ENCODE measurements at places on chromosomes 13 and 19. TPM values are rescaled to one million over a fixed set of nuclear protein-coding genes. Genes with fewer than 3 reads are reported as not detected.
A peak's percentile ranks its signal among the peaks of the same experiment; 100 is the strongest.

Gene APOE
- total RNA-seq, result 184 TPM

Gene PRR22
- total RNA-seq, result 0.66 TPM

Gene LYPD5
- 0.63 TPM for total RNA-seq

Gene FBXO27
- 4.8 TPM for total RNA-seq

GRCh38 chr13:101292711-101293110 lies 123.6 kb downstream of the NALCN start:
- DNase-seq, result no peak
- no peaks in the 10 kb centered on the region for H3K36me3 ChIP-seq
- no peak overlapping the region for H3K4me3 ChIP-seq
- no peaks in the 10 kb centered on the region for H3K4me1 ChIP-seq
- H3K27me3 ChIP-seq, result no peaks in the 10 kb centered on the region

- DNase-seq, result no peak
- H3K4me3 ChIP-seq, result no peak overlapping the region
- H3K27me3 ChIP-seq, result no peaks in the 10 kb centered on the region
- no peaks in the 10 kb centered on the region for H3K4me1 ChIP-seq
- peaks cover 11% of the 10 kb centered on the region for H3K36me3 ChIP-seq
Observed at GRCh38 chr13:113275387-113275786, 21.7 kb upstream of the LAMP1 start.

- no peaks in the 10 kb centered on the region for H3K27me3 ChIP-seq
- no peak for DNase-seq
- no peaks in the 10 kb centered on the region for H3K36me3 ChIP-seq
- no peaks in the 10 kb centered on the region for H3K4me1 ChIP-seq
- H3K27ac ChIP-seq, result no peak overlapping the region
Observed at GRCh38 chr19:44588771-44589112, 24.6 kb upstream of the IGSF23 start.

- no peak for DNase-seq
- H3K27ac ChIP-seq, result peak overlapping the region; percentile 40
- no peaks in the 10 kb centered on the region for H3K27me3 ChIP-seq
- H3K4me3 ChIP-seq, result no peak overlapping the region
Observed at GRCh38 chr13:113545455-113545930, 39.1 kb upstream of the TFDP1 start.

DNA sequence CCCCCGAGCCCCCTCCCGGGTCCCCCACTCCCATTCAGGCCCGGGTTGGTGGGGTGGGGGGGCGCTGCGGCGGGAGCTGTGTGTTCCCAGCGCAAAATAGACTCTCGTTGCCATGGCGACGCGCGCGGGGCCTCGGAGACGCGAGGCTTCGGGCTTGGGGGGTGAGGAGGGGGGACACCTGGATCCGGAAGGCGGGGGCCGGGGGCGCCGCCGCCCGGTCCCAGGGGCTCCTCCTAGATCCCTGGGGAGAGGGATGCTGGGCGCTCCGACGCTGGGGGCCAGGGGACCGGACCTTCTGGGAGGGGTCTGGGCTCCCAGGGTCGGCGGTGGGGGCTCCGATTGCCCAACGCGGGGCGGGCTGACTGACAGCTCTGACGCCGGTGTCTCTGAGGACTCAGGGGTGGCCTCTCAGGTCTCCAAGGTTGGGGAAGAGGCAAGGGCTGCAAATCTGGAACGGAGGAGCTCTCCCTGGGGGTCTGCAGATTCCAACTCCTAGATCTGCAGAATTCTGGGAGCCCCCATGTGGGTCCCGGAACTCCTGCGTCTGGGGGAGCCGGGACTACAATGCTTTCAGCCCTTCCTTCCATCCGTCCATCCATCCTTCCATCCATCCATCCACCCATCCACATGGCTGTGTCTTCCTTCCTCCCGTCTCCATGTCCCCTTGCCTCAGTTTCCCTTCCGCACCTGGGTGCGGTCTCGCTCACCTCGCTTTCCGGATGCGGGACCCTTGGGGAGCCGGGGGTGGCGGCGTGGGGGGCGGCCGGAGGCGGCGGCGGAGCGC lies 9.1 kb upstream of the SHISA7 start:
- peaks cover 35% of the 10 kb centered on the region for H3K27me3 ChIP-seq
- DNase-seq, result no peak
- peaks cover 13% of the 10 kb centered on the region for H3K4me1 ChIP-seq
- peak overlapping the region; percentile 38 for H3K4me3 ChIP-seq

GRCh38 chr13:95801825-95802224 lies 124.9 kb downstream of the DNAJC3 start:
- H3K36me3 ChIP-seq, result no peaks in the 10 kb centered on the region
- no peaks in the 10 kb centered on the region for H3K27me3 ChIP-seq
- no peak for DNase-seq
- H3K27ac ChIP-seq, result no peak overlapping the region
- H3K4me1 ChIP-seq, result no peaks in the 10 kb centered on the region

- H3K27ac ChIP-seq, result no peak overlapping the region
- H3K27me3 ChIP-seq, result no peaks in the 10 kb centered on the region
- no peak overlapping the region for H3K4me3 ChIP-seq
Observed at GRCh38 chr13:76009267-76009890, 373.2 kb downstream of the LMO7 start.

DNA sequence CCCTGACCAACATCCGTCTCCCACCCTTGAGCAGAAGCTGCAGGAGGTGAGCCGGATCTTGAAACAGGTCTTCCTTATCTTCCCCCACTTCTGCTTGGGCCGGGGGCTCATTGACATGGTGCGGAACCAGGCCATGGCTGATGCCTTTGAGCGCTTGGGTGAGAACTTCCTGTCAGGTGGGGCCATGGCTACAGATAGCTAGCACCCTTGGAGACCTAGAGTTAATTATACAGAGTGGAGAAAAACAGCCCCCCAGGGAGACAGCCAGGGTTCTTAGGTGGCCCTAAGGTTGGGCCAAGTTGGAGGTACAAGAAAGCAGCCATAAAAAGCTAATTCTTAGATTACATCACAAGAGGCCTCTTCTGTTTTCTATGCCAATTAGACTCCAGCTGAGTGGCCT lies 8.9 kb upstream of the ARHGAP45 start:
- H3K4me3 ChIP-seq, result no peak overlapping the region
- DNase-seq, result no peak
- H3K27ac ChIP-seq, result no peak overlapping the region
- H3K36me3 ChIP-seq, result peaks cover 52% of the 10 kb centered on the region

GRCh38 chr19:15769586-15769985 lies 17.9 kb upstream of the OR10H5 start:
- peaks cover 51% of the 10 kb centered on the region for H3K36me3 ChIP-seq
- no peaks in the 10 kb centered on the region for H3K27me3 ChIP-seq
- H3K4me1 ChIP-seq, result no peaks in the 10 kb centered on the region
- DNase-seq, result no peak

DNA sequence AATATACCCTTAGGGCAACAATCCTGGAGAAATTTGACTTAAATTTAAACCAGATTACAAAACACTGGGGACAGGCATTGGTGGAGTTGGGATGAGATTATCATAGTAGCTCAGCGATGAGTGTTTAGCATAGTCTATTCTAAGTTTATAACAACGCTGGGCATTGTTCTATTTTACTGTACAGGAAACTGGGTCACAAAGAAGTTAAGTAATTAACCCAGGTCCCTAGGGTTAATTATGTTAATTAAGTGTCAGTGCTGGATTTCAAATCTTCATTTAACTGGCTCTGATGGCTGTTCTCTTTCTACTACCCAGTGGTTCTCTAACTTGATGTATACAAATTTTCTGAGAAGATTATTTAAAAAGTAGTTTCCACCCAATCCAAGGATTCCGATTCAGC lies 388.9 kb downstream of the KCNRG start:
- H3K4me3 ChIP-seq, result no peak overlapping the region
- H3K4me1 ChIP-seq, result peaks cover 21% of the 10 kb centered on the region
- no peaks in the 10 kb centered on the region for H3K27me3 ChIP-seq
- no peak for DNase-seq

- no peak for DNase-seq
- no peak overlapping the region for H3K4me3 ChIP-seq
- no peaks in the 10 kb centered on the region for H3K36me3 ChIP-seq
- H3K27ac ChIP-seq, result no peak overlapping the region
Observed at GRCh38 chr13:44244288-44244687, 129.3 kb upstream of the SERP2 start.

DNA sequence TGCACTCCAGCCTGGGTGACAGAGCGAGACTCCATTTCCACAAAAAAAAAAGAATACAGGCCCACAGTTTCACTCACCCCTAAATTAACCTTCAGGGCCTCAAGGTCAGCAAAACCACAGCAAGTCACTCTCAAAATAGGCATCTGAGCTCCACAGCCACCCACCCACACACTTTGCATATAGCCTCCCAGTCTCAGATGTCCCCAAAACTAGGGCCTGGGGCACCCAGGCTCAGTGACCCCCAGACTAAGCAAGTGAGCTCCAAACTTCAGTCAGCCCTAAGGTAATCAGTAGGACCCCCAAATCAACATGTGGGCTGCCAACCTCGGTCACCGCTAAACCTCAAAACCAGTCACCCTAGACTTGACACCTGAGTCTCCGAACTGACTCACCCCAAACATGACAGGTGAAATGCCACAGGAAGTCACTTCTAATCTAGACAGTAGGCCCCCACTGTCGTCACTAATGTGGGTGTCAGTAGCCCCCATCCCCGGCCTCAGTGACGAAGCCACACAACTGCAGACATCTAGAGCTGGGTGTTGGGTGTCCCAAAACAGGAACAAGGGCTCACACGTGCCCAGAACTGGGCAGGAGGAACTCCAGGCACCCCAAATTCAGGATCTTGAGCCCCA lies 13.9 kb downstream of the RABAC1 start:
- H3K4me3 ChIP-seq, result no peak overlapping the region
- no peak overlapping the region for H3K27ac ChIP-seq
- no peak for DNase-seq
- no peaks in the 10 kb centered on the region for H3K27me3 ChIP-seq
- H3K4me1 ChIP-seq, result no peaks in the 10 kb centered on the region

GRCh38 chr13:97978651-97979050 lies 25.2 kb downstream of the IPO5 start:
- H3K36me3 ChIP-seq, result peaks cover 12% of the 10 kb centered on the region
- H3K4me3 ChIP-seq, result no peak overlapping the region
- H3K4me1 ChIP-seq, result no peaks in the 10 kb centered on the region
- no peak overlapping the region for H3K27ac ChIP-seq
- H3K27me3 ChIP-seq, result no peaks in the 10 kb centered on the region

DNA sequence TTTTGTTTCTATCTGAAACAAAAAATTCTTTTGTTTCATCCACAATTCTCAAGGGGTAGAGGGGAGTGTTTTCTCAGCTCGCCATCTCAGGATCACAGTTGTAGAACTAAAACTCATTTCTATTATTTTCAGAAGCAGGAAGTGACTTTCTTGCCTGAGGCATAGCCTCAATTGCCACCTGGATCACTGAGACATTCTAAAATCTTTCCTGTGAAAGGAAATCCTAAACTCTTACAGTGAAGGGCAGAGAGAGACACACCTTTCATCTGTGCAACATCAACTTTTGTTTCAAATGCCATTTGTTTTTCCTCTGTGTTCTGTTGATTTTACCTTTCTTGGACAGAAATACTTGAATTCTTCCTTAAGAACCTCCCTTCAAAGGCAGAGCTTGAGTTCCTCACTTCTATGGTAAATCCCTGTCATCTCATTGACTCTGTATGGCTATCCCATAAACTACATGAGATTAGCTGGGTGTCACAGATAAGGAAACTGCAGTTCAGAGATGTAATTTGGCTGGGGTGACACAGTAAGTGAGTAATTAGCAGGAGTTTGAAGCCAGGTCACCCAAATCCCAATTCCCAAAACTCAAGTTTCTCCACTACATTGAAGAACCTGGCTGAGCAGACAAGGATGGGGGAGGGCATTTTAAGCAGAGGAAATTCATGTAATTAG lies 224.4 kb upstream of the HTR2A start:
- no peak overlapping the region for H3K4me3 ChIP-seq
- H3K27ac ChIP-seq, result no peak overlapping the region
- H3K4me1 ChIP-seq, result no peaks in the 10 kb centered on the region
- H3K27me3 ChIP-seq, result no peaks in the 10 kb centered on the region
- no peaks in the 10 kb centered on the region for H3K36me3 ChIP-seq

DNA sequence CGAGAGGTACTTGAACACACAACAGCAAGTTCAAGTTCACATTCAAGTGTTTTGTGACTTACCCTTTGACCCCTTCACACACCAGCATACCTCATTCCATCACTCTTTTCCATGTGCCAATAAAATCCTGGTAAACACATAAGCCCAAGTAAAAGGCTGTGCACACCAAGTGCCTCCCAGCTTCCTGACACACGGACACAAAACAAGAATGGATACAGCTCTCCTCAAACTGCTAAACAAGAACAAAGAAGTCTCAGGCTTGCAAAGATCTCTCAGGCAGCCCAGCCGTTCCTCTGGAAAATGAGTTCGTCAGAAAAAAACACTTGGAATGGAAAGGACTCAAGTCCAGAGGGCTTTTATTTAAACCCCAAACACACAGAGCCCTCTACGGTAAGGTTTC lies 83.7 kb downstream of the NUFIP1 start:
- no peak for DNase-seq
- H3K27me3 ChIP-seq, result no peaks in the 10 kb centered on the region
- H3K27ac ChIP-seq, result peak overlapping the region; percentile 6
- H3K4me1 ChIP-seq, result peaks cover 37% of the 10 kb centered on the region
- H3K36me3 ChIP-seq, result no peaks in the 10 kb centered on the region

DNA sequence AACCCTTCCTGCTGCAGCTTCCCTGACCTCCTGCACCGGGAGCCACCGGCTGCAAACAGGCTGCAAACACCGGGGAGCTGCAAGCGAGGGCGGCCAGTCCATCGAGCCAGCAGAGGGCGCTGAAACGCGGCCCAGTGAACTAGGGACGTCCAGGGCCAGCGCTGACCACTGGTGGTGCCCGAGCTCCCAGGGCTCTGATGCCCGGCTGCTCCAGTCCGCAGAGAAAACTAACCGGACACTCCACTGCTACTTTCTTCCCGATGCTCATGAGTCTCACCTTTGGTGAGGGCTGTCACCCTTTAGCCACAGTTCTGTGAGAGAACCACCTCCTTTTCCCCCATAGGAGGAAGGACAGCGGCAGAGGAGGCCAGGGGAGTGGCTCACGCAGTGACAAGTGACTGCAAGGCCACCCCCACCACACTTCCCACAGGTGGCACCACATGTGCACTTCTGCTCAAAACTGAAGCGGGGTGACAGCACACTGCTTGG lies 82.8 kb upstream of the MTIF3 start:
- DNase-seq, result peak; percentile 54
- H3K4me3 ChIP-seq, result no peak overlapping the region
- no peaks in the 10 kb centered on the region for H3K36me3 ChIP-seq
- no peaks in the 10 kb centered on the region for H3K4me1 ChIP-seq

DNA sequence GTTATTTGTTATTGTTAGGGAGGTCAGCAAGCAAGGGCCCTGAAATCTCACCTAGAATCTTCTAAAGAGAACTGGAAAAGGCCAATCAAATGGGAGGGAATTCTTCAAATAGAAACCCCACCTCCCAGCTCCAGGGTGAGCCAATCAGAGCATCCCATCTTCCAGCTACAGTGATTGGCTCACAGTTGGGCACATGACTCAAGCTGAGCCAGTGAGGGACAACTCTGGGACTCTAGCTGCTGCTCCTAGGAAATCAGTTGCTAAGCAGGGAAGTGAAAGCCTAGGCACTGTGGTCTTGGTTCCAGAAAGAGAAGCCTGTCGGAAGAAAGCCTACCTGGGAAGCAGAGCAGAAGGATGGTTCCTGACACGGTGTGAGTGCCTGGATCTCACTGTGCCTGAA lies 13.4 kb downstream of the TM6SF2 start:
- H3K36me3 ChIP-seq, result no peaks in the 10 kb centered on the region
- no peak overlapping the region for H3K27ac ChIP-seq
- H3K27me3 ChIP-seq, result no peaks in the 10 kb centered on the region
- no peak overlapping the region for H3K4me3 ChIP-seq

GRCh38 chr13:112071102-112071722 lies 4.3 kb downstream of the SOX1 start:
- H3K4me1 ChIP-seq, result peaks cover 10% of the 10 kb centered on the region
- H3K27ac ChIP-seq, result no peak overlapping the region
- H3K27me3 ChIP-seq, result peaks cover 85% of the 10 kb centered on the region
- H3K4me3 ChIP-seq, result no peak overlapping the region

GRCh38 chr13:23477101-23477500 lies 43.6 kb upstream of the SACS start:
- DNase-seq, result no peak
- no peak overlapping the region for H3K27ac ChIP-seq
- no peaks in the 10 kb centered on the region for H3K36me3 ChIP-seq
- no peak overlapping the region for H3K4me3 ChIP-seq
- no peaks in the 10 kb centered on the region for H3K27me3 ChIP-seq
